Stimulated activated CD4-positive, alpha-beta T cell treated with anti-CD3 and anti-CD28 coated beads, Interleukin-1b, Interleukin-23, amount 100 ng/mL, for 48 hours (primary cell): ENCODE measurements at places on chromosomes 7 and 10.

GRCh38 chr10:17547060-17547459, 70.1 kb downstream of the HACD1 start:
- no peak for DNase-seq

DNA sequence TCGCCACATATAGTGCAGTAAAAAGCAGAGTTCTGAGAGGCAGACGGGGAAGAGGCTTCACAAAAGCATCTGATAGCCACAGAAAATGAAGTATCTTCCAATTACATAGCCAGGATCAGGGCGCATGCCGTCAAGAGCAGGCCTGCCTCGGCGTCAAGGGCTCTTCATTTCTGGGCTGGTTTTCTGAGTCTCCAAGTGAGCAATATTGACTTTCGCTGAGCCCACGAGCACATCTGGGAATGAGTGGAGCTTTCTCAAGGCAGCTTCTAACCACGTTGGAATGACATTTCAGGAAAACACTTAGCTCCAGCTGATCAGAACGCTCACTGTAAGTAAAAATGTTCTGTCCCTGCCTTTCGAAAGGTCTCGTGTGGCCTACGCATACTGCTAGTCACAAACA, 51.9 kb downstream of the CLRN3 start:
- no peak for DNase-seq

GRCh38 chr10:123926401-123927264, 35.0 kb upstream of the CPXM2 start:
- DNase-seq, result peak; percentile 4

GRCh38 chr10:500876-501275, 188.6 kb downstream of the DIP2C start:
- no peak for DNase-seq

GRCh38 chr10:117312430-117312829, 62.8 kb downstream of the PDZD8 start:
- DNase-seq, result no peak

GRCh38 chr7:47361236-47361635, 220.7 kb downstream of the TNS3 start:
- no peak for DNase-seq
